ENCODE measurements at places on chromosomes 11 and 22.
A peak's percentile ranks its signal among the peaks of the same experiment; 100 is the strongest.

DNA sequence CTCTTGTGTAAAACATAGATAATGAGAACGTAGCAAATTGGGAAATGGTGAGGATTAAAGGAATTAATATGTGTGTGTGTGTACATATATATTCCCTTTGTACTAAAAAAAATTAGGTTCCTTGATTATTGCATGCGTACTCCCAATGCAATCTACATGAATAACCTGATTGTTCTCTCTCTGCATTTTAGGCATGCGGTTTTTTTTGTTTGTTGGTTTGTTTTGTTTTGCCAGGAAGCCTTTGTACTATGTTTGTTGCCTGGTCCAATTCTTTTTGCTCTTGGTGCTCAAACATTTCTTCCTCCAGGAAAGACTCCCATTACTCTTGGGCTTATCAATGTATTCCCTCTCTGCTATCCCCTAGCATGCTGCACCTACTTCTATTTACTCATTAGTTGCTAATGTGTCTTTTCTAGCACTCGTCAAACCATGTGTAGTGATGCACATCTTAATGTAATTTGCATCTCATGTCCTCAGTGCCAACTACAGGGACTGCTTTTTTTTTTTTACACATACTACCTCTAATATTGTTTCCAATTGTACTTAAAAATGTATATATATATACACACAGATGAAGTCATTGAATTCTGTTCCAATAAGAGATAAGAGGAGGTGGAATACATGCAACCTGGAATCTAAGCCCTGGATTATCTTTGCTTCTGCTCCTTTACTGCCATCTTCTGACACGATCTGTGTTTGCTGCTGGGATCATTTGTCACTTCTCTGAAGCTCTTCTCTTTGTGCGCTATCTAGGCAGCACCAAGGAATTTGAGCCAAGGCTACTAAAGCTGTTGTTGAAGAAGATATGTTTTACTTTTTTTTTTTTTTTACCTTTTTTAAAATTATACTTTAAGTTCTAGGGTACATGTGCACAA is 197.2 kb upstream of the ANO3 start:
- DNase-seq = no peak

DNA sequence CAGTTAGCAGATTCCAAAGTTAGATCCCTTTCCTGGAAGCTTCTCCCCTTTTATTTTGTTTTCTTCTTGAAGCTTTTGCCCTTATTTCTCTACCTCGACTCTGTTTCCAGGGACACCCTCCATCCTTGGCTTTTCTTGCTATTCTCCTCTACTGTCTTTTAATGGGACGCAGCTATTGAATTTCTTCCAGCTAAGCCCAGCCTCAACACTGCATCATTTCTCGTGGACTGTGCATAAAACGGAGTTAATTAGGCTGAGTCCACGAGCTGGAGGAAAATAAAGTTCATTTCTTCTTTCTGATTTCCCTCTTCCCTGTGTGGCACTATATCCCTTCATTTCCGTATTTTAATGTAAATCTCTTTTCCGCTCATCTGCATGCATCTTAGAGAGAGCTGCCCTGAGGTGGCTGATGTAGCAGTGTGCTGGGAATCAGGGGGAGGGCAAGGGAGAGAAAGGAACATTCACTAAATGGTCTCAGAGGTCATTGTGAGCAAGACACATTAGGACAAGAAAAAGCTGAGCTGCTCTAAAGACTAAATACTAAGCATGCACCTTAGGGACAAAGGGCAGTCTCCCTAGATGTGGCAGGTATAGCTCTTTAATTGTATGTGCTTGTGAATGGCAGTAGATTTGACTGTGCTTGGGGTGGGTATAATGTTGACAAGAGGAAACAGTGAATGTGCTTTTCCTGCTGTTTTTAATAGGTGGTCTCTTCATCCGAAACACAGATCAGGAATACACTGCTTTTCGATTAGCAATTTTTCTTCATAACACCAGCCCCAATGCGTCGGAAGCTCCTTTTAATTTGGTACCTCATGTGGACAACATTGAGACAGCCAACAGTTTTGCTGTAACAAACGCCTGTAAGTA is 1.9 kb downstream of the GRIA4 start:
- no peak for DNase-seq

DNA sequence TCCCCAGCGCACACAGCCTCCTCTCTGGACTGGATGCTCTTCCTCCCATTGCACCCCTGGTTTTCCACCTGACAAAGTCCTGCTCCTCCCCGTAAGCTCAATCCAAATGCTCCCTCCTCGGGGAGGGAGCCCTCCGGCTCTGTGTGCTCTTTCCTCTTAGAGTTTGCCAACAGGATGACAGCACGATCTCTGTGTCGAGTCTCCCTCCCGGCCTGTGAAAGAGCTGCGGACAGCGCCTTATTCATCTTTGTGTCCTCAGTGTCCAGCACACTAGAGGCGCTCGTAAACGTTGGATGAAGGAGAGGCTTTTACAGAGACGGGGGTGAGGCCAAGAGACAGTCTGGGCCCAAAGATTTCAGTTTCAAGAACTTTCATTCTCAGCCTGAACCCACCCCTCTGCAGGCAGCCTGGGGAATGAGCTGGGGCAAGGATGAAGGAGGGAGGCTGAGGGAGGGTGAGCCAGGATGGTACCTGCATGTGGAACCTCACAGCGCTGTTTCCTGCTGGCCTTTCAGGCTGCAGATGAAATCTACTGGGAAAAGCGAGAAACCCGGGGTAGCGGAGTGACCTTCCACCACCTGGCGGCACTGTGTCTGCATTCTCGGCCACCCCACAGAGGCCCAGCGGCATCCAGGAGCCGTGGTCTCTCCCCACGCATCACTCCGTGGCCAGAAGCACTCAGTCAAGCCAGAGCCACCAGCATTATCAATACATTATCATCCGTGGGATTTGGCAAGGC is 8.5 kb upstream of the TMPRSS4 start:
- DNase-seq = no peak

DNA sequence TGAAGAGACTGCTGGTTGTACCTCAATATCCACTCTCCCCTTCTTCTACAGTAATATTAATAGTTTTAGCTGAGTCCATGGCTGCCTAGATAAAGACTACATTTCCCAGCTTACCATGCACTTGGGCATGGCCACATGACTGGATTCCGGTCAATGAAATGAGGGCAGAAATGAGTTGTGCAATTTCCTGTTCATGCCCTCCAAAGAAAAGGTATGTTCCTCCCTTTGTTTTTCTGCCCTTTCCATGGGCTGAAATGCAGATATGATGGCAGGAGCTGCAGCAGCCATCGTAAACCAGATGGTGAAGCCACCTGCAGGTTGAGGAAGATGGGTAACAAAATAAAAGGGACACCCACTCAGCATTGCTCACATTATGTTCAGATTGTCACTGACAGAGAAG is 15.3 kb upstream of the ELFN2 start:
- no peak for DNase-seq

- no peak for DNase-seq
Measured at GRCh38 chr11:269146-269890, 8.9 kb upstream of the NLRP6 start.

DNA sequence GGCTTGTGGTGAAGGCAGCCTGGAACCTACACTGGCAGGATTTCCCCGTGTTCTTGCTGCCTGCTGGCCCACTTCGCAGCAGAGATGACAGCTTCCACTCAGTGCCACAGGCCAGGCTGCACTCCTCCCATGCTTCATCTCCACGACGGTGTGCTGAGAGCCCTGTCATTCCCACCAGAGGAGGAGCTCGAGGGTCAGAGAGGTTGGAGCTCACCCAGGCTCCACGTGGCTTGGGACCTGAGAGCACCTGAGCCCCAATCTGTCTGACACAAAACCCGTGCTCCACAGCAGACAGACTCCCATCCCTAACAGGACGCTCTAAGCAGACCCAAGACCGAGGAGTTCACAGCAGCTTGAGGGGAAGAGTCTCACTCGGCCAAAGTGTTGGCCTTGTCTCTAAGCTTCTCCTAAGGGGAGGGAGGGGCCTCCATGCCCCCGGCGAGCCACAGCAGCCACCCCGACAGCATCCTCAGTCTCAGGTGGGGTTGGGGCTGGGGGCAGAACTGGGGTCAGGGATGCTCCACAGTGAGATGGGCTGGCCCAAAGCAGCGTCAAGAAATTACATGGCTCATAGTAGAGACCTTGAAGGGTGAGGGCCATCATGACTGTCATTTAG is 10.7 kb downstream of the LRFN4 start:
- no peak for DNase-seq

DNA sequence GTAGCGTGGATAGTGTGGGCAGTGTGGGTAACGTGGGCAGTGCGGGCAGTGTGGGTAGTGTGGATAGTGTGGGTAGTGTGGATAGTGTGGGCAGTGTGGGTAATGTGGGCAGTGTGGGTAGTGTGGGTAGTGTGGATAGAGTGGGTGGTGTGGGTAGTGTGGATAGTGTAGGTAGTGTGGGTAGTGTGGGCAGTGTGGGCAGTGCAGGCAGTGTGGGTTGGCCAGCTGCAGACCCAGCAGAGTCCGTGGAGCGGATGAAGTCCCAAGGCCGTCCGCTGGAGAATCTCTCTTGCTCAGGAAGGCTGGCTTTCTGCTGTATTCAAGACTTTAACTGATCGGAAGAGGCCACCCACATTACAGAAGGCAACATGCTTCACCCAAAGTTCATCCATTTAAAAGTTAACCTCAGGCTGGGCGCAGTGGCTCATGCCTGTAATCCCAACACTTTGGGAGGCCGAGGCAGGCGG is 26.1 kb upstream of the KRTAP5-6 start:
- no peak for DNase-seq

- no peak for DNase-seq
Measured at GRCh38 chr22:24146194-24146616, 35.1 kb upstream of the SUSD2 start.

- DNase-seq = no peak
Measured at GRCh38 chr11:64110465-64111375, 55.2 kb downstream of the MACROD1 start.

DNA sequence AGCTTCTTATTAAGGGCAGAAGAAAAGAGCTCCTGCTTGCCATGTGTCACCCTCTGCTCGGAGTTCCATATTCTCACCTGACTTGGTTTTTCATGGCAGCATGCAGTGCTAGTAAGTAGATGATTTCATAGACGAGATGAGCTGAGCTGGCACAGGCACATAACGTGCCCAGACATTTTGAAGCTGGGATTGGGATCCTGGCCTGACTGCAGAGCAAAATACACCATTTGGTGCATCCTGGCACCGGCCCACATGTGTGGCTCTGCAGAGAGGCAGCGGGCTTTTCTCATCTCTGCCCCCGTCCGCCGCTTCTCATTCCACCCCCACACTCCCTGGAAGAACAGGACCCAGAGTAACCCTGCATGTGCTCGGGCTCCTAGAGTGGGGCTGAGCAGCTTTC is 24.8 kb downstream of the FAM118A start:
- DNase-seq = no peak

GRCh38 chr22:36860821-36861659 is at the start of gene NCF4:
Gene NCF4 (plus strand): TSS chr22:36861006. CDS start chr22:36861172, 166 bp downstream.
- peak; percentile 13 for DNase-seq

DNA sequence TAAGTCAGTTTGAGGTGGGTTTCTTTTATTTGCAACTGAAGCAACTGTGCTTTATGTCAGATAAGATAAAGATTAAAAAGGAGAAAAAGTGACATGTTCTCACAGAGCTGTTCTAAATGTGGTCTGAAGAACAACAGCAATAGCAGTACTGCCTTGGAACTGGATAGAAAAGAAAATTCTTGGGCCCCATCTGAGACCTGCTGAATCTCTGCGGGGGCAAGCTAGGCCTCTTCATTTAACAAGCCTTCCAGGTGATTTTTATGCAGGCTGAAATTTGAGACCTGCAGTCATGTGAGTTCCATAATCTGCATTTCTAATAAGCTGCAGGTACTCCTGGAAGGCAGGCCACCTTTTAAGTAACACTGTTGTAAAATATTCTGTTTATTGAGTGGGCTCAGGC is 91.4 kb upstream of the CTSC start:
- no peak for DNase-seq

- DNase-seq = no peak
Measured at GRCh38 chr11:47857485-47857884, 9.3 kb upstream of the NUP160 start.

DNA sequence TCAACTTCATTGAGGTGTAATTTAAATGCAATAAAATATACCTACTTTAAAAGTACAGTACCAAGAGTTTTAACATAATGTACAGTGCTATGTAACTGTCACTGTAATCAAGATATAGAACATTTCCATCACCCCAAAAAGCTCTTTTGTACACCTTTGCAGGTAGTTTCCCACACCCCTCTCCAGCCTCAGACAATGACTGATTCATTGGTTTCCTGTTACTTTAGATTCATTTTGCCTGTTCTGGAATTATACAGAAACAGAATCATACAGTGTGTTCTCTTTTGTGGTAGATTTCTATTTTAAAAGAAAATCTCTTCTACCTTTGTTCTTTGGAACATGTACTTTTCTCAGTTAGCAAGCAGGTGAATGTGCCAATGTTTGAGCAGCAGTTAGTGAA is 38.2 kb downstream of the SHISA8 start:
- no peak for DNase-seq

GRCh38 chr11:63961608-63962412 is 12.6 kb upstream of the COX8A start:
- DNase-seq = no peak

DNA sequence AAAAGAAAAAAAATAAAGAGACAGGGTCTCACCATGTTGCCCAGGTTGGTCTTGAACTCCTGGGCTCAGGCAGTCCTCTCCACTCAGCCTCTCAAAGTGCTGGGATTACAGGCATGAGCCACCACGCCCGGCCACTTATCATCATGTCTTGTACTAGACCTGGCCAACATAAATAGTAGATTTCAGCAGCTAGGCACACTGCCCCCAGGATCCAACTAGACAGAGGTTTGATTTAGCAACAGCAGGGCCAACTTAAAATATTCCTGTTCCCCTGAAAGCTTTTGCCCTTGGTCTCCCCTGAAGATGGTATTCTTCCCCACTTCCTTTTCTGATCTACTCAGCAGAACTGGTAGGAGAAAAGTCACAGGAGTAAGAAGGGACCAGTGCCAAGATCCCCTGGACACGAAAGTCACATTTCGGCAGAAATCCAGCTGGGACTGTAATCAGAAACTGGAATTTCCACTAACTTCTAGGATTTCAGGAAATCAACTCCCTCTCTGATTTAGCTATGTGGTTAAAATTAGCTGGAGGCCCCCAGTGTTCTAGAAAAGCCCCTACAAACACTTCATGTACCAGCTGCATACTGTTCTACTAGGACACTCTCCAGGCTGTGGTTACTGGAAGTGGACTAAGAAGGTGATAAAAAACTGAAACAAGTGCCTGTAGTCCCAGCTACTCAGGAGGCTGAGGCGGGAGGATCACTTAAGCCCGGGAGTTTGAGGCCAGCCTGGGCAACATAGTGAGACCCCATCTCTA is 8.9 kb upstream of the PPP2R1B start:
- no peak for DNase-seq

DNA sequence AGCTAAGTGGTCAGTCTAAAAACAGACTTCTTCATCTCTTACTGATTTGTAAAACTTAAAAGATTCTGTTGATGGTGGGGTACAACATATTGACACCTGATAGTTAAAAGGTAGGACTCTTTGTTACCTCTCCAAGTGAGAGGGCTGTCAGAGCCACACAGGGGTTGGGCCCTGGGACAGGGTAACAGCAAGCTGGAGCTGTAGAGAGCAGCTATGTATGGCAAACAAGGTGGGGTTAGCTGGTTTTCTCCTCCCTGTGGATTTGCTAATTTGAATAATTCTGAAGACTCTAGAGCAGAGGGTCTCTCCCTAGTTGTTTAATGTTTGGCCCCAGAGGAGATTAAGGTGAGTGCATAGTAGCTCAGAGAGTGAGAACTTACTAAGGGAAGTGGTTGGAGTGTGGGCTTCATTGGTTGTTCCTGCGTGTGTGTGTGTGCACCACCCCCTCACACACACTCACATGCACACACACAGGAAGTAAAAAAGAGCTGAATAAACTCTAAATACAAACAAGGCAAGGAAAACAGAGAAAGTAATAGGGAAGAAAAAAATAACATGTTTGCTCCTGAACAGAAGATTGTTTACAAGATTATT is 9.2 kb upstream of the GAS2 start:
- no peak for DNase-seq

All from stimulated activated CD4-positive, alpha-beta T cell treated with anti-CD3 and anti-CD28 coated beads, Interleukin-12 subunit alpha, Interleukin-12 subunit beta, amount 100 ng/mL, for 48 hours (primary cell).